ENCODE measurements at places on chromosomes 6 and 20. TPM values are rescaled to one million over a fixed set of nuclear protein-coding genes. Genes with fewer than 3 reads are reported as not detected.

GRCh38 chr20:37808233-37809070 is 94.5 kb upstream of the VSTM2L start:
- no peak overlapping the region for H3K4me3 ChIP-seq
- H3K36me3 ChIP-seq, result peaks cover 18% of the 10 kb centered on the region
- no peaks in the 10 kb centered on the region for H3K4me1 ChIP-seq
- DNase-seq, result no peak

DNA sequence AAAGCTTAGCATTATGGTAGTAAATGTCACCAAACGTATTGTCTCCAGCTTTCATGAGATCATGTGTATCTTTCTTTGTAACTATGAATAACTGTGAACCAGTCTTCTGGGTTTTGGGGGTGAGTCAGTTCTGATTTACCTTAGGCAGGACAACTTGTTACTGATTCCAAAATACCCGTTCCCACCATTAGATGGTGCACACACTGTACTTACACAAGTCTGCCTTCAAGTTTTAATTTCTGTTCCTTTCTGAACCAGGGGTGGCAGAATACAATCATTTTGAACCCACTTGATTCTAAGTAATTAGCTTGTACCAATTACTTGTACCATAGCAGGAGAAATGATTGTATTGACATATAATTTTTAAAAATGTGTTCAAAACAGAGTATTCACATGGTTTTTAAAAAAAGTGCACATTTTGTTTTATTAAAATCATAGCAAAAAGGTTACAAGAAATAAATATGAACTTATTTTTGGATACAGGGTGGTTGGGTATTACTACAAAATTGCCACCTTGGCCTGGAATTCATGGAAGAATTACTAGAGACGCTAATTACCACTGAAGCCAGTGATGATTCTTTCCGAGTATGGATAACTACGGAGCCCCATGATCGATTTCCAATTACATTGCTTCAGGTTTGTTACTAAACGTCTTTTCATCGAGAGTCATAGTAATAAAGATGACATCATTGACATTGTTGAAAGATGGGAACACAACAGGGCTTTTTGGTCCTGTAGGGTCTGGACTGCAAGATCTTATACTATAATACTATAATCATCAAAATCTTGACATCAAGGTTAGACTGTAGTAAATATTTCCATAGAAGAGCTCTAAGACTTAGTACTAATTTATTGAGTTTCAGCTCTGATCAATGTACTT is 75.2 kb upstream of the GLP1R start:
- H3K27ac ChIP-seq, result no peak overlapping the region
- no peaks in the 10 kb centered on the region for H3K27me3 ChIP-seq
- peak; percentile 79 for DNase-seq
- no peaks in the 10 kb centered on the region for H3K4me1 ChIP-seq

GRCh38 chr6:77425671-77426070 is 37.6 kb downstream of the HTR1B start:
- DNase-seq, result peak; percentile 50
- H3K4me3 ChIP-seq, result no peak overlapping the region
- no peak overlapping the region for H3K27ac ChIP-seq
- H3K27me3 ChIP-seq, result no peaks in the 10 kb centered on the region
- no peaks in the 10 kb centered on the region for H3K4me1 ChIP-seq
- H3K36me3 ChIP-seq, result no peaks in the 10 kb centered on the region

GRCh38 chr6:16544006-16544405 is 217.3 kb downstream of the ATXN1 start:
- peaks cover 10% of the 10 kb centered on the region for H3K36me3 ChIP-seq
- peak; percentile 25 for DNase-seq
- peaks cover 3% of the 10 kb centered on the region for H3K4me1 ChIP-seq

DNA sequence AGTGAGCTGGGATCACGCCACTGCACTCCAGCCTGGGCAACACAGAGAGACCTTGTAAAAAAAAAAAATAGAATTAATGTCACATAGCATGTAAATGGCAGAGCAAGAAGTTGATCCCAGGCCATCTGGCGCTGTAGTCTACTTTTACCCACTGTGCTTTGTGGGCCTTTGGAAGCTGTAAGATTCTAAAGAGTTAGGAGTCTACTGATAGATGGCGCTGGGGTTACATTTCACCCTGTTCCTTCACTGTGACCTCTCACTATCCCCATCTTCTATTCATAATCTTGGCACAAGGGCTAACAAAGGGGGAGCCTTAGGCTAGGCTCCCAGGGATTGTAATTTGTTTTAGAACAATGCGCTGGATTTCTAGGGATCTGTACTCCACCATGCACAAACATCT is 24.4 kb downstream of the SIRPD start:
- no peak overlapping the region for H3K4me3 ChIP-seq
- no peak overlapping the region for H3K27ac ChIP-seq
- no peak for DNase-seq
- no peaks in the 10 kb centered on the region for H3K4me1 ChIP-seq
- peaks cover 3% of the 10 kb centered on the region for H3K27me3 ChIP-seq

GRCh38 chr6:20582586-20583443 is 48.6 kb downstream of the CDKAL1 start:
- no peak overlapping the region for H3K4me3 ChIP-seq
- no peaks in the 10 kb centered on the region for H3K27me3 ChIP-seq
- no peaks in the 10 kb centered on the region for H3K36me3 ChIP-seq
- H3K4me1 ChIP-seq, result no peaks in the 10 kb centered on the region

- H3K27ac ChIP-seq, result no peak overlapping the region
- H3K4me1 ChIP-seq, result no peaks in the 10 kb centered on the region
- H3K27me3 ChIP-seq, result peaks cover 2% of the 10 kb centered on the region
- H3K36me3 ChIP-seq, result no peaks in the 10 kb centered on the region
These were observed 26.5 kb upstream of the HEY2 start for GRCh38 chr6:125722886-125723285.

- no peaks in the 10 kb centered on the region for H3K36me3 ChIP-seq
- H3K27me3 ChIP-seq, result no peaks in the 10 kb centered on the region
- no peak overlapping the region for H3K4me3 ChIP-seq
These were observed 193.7 kb downstream of the SLC35F1 start for GRCh38 chr6:118100717-118101116.

GRCh38 chr6:2770171-2770570 is 5.0 kb downstream of the WRNIP1 start:
- 0 out of 2 replicates have a peak overlapping the region, but pooled peaks have one; percentile 16 for H3K27ac ChIP-seq
- H3K27me3 ChIP-seq, result no peaks in the 10 kb centered on the region
- H3K36me3 ChIP-seq, result peaks cover 21% of the 10 kb centered on the region
- H3K4me3 ChIP-seq, result no peak overlapping the region
- DNase-seq, result no peak

GRCh38 chr6:46331461-46331860 is 159.8 kb downstream of the RCAN2 start:
- H3K4me3 ChIP-seq, result no peak overlapping the region
- no peaks in the 10 kb centered on the region for H3K36me3 ChIP-seq
- no peaks in the 10 kb centered on the region for H3K4me1 ChIP-seq
- DNase-seq, result no peak

GRCh38 chr6:169898788-169899480 is 147.5 kb downstream of the ERMARD start:
- H3K27ac ChIP-seq, result no peak overlapping the region
- no peak for DNase-seq
- H3K27me3 ChIP-seq, result no peaks in the 10 kb centered on the region
- H3K4me1 ChIP-seq, result no peaks in the 10 kb centered on the region
- H3K36me3 ChIP-seq, result no peaks in the 10 kb centered on the region

DNA sequence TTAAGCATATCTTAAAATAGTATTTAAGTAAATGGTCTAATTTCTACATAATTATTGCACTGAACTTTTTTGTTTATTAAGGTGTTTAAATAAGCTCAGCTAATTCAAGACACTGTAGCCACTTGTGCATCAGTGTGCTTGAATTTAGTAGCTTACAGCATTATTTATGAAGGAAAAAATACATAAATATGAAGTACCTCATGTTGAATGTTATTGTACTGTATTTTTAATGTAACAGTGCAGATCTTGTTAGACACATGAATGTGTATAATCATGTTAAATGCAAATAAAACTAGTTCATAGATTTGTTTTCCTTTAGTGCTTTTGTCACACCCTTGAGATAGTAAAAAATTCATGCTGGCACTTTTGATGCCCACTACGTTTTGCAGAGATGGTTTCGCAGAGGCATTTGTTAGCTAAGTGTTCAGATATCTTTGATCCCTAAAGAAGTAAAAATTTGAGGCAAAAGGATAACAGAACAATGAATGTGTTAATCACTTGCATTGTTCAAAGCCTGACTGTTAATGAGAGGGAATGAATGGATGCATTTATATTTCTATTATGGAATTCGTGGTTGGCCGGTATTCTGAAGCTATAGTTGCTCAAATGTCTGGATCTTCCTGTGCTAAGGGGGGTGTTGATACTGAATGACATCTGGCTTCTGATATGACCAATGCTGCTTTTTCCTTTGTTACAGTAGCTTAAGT is 8.8 kb downstream of the BTBD3 start:
- H3K4me3 ChIP-seq, result no peak overlapping the region
- H3K4me1 ChIP-seq, result no peaks in the 10 kb centered on the region
- peaks cover 21% of the 10 kb centered on the region for H3K36me3 ChIP-seq
- H3K27me3 ChIP-seq, result no peaks in the 10 kb centered on the region

GRCh38 chr20:49853640-49854039 is 41.0 kb downstream of the SLC9A8 start:
- peak; percentile 86 for DNase-seq
- peaks cover 21% of the 10 kb centered on the region for H3K36me3 ChIP-seq
- H3K27ac ChIP-seq, result no peak overlapping the region
- peaks cover 8% of the 10 kb centered on the region for H3K4me1 ChIP-seq

GRCh38 chr6:142301651-142302391 is at the start of gene ADGRG6:
Gene ADGRG6, plus strand, starts transcription at chr6:142302007. Its CDS starts 323 bp downstream, at chr6:142302330.
- H3K36me3 ChIP-seq, result no peaks in the 10 kb centered on the region
- peak; percentile 28 for DNase-seq
- no peaks in the 10 kb centered on the region for H3K27me3 ChIP-seq

DNA sequence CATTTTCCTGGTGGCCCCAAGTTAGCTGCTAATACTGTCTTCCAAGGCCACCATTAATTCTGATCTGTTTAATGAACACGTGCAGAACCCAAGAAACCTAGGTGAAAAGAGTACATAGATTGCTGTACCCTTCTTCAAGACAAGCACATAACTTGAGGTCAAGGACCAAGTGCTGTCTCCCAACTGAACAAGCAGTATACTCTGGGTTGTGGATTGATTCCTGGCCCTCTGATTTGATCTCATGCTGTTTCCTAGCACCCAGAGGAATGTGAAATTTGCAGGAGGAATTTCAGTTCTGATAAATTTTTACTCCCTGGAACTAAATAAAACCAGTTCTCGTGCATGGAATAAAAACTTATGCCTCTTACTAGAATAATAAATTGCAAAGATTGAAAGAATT is 75.6 kb downstream of the MTFR2 start:
- no peaks in the 10 kb centered on the region for H3K27me3 ChIP-seq
- H3K4me1 ChIP-seq, result peaks cover 5% of the 10 kb centered on the region
- H3K4me3 ChIP-seq, result no peak overlapping the region
- H3K27ac ChIP-seq, result peak overlapping the region; percentile 69
- DNase-seq, result no peak
- peaks cover 26% of the 10 kb centered on the region for H3K36me3 ChIP-seq

DNA sequence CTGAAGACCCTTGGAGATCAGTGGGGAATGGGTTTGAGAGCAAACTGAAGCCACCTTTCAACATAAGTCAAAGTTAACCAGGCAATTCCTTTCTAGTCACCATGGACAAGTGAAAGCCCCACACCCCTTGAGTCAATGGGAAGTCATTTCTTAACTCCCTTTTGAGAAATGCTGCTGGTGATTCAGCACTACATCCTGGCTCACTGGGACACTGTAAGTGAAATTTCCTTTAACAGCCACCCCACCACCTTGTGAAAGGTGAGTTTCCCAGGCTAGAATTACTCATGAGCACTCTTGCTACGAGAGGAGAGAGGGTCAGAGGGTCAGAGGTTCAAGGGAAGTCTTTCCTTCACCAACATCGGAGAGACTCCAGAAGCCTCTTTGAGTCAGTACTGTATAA is 93.3 kb upstream of the MARCKS start:
- peaks cover 8% of the 10 kb centered on the region for H3K4me1 ChIP-seq
- no peak overlapping the region for H3K4me3 ChIP-seq
- H3K27ac ChIP-seq, result no peak overlapping the region
- peak; percentile 78 for DNase-seq

DNA sequence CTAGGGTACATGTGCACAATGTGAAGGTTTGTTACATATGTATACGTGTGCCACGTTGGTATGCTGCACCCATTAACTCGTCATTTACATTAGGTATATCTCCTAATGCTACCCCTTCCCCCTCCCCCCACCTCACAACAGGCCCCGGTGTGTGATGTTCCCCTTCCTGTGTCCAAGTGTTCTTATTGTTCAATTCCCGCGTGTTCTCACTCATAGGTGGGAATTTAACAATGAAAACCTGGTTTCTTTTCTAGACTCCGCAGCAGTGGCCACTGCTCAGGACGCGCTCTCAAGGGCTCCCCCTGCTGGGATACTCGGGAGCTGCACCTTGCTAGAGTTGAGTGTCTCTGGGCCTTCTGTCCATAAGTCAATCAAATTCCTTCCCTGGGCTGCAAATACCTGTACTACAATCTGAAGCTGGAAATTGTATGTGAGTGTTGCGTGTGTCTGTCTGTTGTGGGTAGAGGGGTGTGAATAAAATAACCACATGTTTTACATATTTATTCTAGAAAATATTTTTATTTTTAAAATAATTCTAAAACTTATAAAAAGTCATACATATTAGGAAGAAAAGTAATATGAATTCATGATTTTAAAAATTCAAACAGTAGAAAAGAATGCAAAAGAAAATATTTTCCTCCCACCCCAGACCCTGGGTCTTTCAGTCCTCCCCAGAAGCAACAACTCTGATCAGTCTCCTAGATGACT is 8.2 kb upstream of the CEP250 start:
- DNase-seq, result peak; percentile 73
- peak overlapping the region; percentile 32 for H3K4me3 ChIP-seq
- peaks cover 2% of the 10 kb centered on the region for H3K4me1 ChIP-seq
- no peaks in the 10 kb centered on the region for H3K27me3 ChIP-seq

GRCh38 chr6:20409427-20409971 is 7.8 kb downstream of the E2F3 start:
- H3K27me3 ChIP-seq, result no peaks in the 10 kb centered on the region
- DNase-seq, result no peak
- H3K4me3 ChIP-seq, result no peak overlapping the region
- no peak overlapping the region for H3K27ac ChIP-seq
- peaks cover 4% of the 10 kb centered on the region for H3K4me1 ChIP-seq

- H3K36me3 ChIP-seq, result no peaks in the 10 kb centered on the region
- peaks cover 8% of the 10 kb centered on the region for H3K4me1 ChIP-seq
These were observed 337.5 kb upstream of the CITED2 start for GRCh38 chr6:139711804-139712585.

GRCh38 chr6:136230219-136230853 is 19.8 kb downstream of the MTFR2 start:
- no peak overlapping the region for H3K4me3 ChIP-seq
- H3K36me3 ChIP-seq, result no peaks in the 10 kb centered on the region

GRCh38 chr20:48102076-48102787 is 317.0 kb upstream of the SULF2 start:
- H3K36me3 ChIP-seq, result no peaks in the 10 kb centered on the region
- H3K4me3 ChIP-seq, result no peak overlapping the region
- H3K4me1 ChIP-seq, result no peaks in the 10 kb centered on the region
- H3K27me3 ChIP-seq, result no peaks in the 10 kb centered on the region
- DNase-seq, result no peak

GRCh38 chr6:46947497-46947896 is 25.8 kb upstream of the ADGRF5 start:
- H3K36me3 ChIP-seq, result no peaks in the 10 kb centered on the region
- DNase-seq, result no peak
- H3K27me3 ChIP-seq, result no peaks in the 10 kb centered on the region
- no peaks in the 10 kb centered on the region for H3K4me1 ChIP-seq
- no peak overlapping the region for H3K4me3 ChIP-seq
- H3K27ac ChIP-seq, result no peak overlapping the region

The GTSF1L gene
- not detected for polyA plus RNA-seq

The BTN1A1 gene
- not detected for polyA plus RNA-seq

The SLPI gene
- polyA plus RNA-seq, result not detected

The SKIC2 gene
- 46.3 TPM for polyA plus RNA-seq

The CLPSL1 gene
- polyA plus RNA-seq, result not detected

All from IMR-90 (cell line).